Neural crest cell (in vitro differentiated cells): ENCODE measurements at places on chromosomes 1 and 21. TPM values are rescaled to one million over a fixed set of nuclear protein-coding genes. Genes with fewer than 3 reads are reported as not detected.

Gene AADACL4
- total RNA-seq: not detected in 2 replicates

DNA sequence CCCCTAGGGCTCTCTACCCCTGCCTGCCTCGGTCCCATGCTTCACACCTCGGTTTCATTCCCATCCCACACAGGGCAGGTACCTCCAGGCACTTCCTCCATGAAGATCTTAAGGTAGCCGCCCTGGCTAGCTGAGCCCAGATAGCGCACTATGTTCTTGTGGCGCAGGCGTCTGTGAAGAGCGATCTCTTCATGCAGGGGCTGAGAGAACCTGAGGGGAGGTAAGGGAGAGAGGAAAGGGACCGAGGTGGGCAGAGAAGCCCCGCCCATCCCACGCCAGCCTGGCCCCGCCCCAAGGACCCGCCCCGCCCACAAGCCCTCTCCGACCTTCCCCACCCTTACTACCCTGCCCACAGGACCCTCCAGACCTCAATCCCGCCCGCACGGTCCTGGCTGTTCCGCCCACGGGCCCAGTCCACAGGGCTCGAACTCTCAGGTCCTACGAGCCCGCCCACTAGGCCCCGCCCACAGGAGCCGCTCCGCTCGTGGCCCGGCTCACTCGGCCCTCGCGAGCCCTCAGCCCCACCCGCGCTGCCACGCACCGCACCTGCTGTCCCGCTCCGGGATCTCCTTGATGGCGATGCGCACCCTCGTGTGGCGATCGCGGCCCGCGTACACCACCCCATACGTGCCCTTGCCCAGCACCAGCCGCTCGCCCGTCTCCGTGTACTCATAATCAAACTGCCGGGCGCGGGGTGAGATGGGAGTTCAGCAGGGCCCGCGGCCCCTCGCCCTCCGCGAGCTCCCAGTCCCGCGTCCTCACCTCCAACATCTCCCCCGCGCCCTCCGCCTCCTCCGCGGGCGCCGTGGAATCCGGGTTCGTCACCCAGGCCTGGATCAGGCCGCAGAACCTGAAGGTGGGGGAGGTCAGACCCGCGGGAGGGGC is 6.4 kb downstream of the MAP3K6 start:
- DNase-seq: no peak

DNA sequence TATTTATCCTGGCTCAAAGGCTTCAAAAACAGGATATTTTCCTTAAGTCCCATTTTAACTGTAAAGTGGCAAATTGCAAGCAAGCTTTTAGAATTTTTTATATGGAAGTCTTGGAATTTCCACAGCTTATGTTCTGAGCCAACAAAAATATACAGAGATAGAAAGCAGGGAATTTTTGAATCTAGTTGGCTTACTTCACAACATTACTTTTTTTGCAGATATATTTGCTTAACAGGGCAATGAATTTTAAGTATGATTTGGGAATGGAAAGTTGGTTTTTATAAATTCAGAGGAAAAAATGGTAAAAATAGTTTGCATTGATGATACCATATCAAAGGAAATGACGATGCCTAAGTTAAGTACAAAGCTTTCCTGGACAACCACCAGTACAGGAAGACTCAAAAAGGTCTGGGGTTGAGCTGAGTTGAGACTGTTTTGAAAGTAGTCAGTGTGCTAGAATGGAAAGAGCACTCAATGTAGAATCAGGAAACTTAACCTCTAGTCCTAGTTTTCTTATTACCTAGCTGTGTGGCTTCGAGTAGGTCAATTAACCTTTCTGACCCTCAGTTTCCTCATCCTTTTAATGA is 11.0 kb upstream of the VCAM1 start:
- DNase-seq: no peak

Gene TRNP1
- 16.7 and 18.7 TPM in 2 replicates for total RNA-seq

DNA sequence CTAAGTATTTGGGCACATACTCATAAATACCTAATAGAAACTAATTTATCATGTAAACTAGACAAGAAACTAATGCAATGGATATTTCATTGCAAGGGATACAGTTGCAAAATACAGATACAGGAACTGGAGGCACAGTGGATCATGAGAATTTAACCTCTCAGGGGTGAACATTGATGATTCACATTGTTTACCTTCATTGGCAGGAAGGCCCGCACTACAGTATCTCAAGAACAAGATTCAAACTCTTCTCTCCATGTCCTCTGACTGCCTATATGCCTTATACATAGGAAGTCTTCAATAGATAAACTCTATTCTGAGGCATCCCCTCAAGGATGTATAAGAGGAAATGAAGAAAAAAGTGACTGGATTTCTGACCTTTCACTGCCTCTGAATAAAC is 18.4 kb upstream of the PTBP2 start:
- no peak for DNase-seq

Gene DNM3
- total RNA-seq: 3.5 and 3.9 TPM in 2 replicates

Gene KIF17
- 1.1 and 1.6 TPM in 2 replicates for total RNA-seq

GRCh38 chr1:170530972-170531757 is 801 bp upstream of the GORAB start:
- no peak for DNase-seq

- no peak for DNase-seq
Observed at GRCh38 chr1:101367630-101368029, 130.8 kb downstream of the S1PR1 start.

- DNase-seq: no peak
Observed at GRCh38 chr1:224518528-224518927, 83.9 kb upstream of the WDR26 start.

DNA sequence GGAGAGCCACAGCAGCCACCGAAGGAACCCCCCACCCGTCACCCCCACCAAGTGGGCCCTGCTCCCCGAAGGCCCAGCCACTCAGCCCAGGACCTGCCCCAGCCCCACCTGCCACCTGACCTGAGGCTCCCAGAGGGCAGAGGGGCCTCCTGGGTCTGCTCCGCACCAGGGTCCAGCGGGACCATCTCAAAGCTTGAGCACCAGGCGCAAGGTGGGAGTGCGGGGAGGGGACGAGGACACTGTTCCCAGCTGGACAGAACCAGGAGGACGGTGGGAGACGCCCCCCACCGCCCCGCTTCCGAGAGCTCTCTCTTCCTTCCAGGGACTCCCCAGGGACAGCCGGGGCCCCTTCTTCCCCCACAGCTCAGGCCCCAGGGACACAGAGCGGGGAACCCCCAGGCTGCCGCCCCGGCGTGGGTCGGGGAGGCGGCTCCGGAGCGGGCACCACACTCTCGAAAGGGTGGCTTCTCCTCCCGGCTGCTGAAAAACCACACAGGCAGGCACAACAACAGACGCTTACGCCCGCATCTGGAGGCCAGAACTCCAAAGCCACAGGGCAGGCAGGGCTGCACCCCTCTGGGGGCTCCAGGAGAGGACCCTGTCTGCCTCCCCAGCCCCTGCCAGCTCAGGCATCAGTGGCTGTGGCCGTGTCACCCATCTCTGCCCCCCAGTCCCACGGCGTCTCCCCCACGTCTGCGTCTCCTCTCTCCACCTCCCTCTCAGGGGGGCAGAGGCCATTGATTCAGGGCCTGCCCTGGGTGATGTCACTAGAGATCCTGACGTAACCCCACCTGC is 1.9 kb upstream of the TTLL10 start:
- no peak for DNase-seq

DNA sequence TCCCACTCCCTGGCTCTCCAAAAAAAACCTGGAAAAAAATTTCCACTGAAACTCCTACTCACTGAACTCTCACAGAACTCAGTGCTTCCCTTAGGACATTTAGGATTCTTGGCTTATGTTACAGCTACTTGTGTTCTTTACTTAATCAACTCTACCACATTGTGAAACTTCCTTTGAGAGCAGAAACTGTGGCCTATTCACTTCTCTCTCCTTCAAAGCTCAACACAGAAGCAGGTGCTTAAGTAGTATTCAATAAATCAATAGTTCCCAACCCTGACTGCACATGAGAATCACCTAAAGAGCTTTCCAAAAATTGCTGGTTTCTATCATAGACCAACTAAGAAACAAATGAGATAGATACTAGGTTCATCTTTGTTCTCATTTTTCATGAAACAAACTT is 67.9 kb upstream of the DMRTA2 start:
- DNase-seq: no peak

DNA sequence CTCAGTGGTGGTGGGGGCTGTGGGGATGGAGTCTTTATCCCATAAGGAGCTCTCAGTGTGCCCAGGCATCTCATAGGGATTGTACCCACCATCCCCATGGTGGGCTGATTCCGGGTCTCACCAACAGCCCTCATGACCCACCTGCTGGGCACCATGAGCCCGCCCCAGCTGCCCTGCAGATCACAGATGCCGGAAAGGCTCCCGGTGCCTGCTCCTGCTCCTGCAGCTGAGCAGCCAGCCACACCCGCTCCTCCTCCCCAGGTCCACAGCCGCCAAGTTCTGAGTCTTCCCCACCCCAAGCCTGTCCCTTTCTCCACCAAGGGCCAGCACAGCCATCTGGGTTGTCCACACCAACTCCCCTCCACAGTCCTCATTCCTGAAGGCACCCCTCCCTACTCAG is 15.5 kb upstream of the TSPEAR start:
- DNase-seq: no peak

DNA sequence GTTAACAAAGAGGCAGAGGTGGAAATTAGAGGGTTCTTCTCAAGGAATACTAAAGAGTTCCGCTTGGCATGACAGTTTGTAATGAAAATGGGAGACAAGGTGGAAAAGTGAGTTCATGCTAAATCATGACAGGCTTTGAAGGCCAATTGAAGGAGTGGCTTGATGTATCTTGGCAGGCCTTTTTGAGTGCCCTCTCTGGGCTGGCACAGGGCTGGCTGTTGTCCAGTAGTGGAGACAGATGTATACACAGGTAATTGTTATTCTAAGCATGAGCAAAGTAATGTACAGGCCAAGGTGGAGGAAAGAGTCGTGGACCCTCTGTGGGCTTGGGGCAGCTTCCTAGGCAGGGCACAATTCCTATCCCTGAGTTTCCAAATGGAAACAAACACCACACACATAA is 196.7 kb upstream of the GALNT2 start:
- no peak for DNase-seq

Gene ALX3
- 0.21 TPM in 1 of 2 replicates, not detected in the other for total RNA-seq

DNA sequence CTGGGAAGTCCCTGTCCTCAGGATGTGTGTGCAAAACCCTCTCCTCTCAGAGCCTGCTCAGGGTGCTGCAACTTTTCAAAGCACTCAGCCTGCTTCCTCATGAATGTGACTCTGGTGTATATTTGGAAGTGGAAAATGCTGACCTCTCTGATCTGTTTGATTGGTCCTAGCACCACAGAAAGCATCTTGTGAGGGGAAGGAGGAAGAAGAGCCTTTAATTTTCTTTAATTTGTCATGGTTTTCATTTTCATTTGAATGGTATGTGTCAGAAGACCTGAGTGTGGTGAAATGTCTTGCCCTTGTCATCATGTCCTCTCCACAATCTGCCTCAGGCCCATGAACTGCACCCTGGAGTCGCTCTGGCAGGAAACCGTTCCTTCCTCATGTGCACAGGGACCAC is 383.5 kb downstream of the NTNG1 start:
- no peak for DNase-seq

Gene KLF17
- 0.34 TPM in 1 of 2 replicates, not detected in the other for total RNA-seq

- DNase-seq: no peak
Observed at GRCh38 chr1:219398815-219399396, 214.0 kb downstream of the ZC3H11B start.

DNA sequence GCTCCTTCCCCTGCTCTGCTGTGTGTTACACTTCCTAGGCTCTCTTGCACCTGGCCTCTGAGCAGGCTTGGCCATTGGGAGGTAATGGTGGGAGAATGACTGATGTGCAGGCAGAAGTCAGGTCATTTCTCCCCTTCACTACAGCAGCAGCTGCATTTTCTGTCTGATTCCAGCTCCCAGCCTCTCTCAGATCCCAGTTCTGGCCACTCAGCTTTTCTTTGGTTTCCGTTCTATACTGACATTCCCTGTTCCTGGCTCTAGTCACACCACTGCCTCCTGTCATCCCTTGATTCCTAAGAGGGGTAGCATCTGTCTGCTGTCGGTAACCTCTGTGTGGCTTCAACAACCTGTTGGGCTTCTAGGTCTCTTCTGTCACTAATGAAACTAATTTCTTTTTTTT is 127.7 kb upstream of the HOOK1 start:
- no peak for DNase-seq

DNA sequence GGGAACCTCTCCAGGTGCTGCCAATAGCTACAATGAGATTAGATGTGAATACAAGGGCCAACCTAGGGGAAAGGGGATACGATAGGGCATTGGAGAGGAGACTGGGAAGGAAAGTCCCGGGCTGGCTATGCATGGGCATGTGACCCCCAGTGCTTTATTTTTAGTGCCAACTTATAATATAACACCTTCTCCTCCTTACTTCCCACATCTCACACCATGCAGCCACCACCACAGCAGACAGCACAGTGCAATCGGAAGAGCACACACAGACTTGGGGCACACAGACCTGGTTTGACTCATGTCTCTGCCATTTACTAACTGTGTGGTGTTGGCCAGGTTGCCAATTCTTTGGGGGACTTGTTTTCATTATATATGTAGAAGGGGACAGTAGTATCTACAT is 85.4 kb downstream of the TOMM20 start:
- DNase-seq: no peak

Gene TAS1R1
- total RNA-seq: not detected in 2 replicates

- DNase-seq: no peak
Observed at GRCh38 chr1:56200896-56201295, 378.5 kb downstream of the PLPP3 start.

Gene RSPH1
- total RNA-seq: 0.65 and 1.0 TPM in 2 replicates

GRCh38 chr1:169511316-169512005 is 25.7 kb upstream of the SLC19A2 start:
- no peak for DNase-seq

DNA sequence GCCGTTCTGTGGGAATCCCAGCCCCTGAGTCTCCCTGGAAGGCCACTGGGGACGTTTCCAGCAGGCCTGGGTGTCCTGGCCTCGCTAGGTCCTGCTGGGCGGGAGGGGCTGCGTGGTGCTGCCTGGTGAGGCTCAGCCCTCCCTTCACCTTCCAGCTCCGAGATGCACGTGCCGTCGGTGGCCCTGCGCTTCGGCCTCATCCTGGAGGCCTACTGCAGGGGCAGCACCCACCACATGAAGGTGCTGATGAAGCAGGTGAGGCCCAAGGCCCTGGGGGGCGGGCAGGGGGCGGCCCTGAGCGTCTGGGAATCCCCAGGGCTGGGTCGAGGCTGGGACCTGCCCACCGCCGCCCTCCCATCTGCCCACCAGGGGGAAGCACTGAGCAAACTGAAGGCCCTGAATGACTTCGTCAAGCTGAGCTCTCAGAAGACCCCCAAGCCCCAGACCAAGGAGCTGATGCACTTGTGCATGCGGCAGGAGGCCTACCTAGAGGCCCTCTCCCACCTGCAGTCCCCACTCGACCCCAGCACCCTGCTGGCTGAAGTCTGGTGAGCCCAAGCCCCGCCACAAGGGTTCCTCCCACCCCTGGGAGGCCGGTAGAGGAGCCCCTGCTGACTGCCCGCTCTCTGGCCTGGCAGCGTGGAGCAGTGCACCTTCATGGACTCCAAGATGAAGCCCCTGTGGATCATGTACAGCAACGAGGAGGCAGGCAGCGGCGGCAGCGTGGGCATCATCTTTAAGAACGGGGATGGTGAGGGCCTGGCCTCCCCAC is 70.3 kb downstream of the PIK3CD start:
- peak; percentile 85 for DNase-seq

Gene TRABD2B
- 0.41 and 0.49 TPM in 2 replicates for total RNA-seq

Gene MRAP
- not detected in 2 replicates for total RNA-seq

GRCh38 chr1:5010236-5010635 is 355.8 kb downstream of the AJAP1 start:
- DNase-seq: no peak

GRCh38 chr1:6581561-6582305 is 1.9 kb downstream of the ZBTB48 start:
- DNase-seq: no peak
